Activated CD8-positive, alpha-beta memory T cell treated with anti-CD3 and anti-CD28 coated beads, Interleukin-2, amount 10 ng/mL, durations not matched to agents 7 days and 5 days (primary cell): ENCODE measurements at places on chromosomes 3 and 15.

- no peaks in the 10 kb centered on the region for H3K27me3 ChIP-seq
- no peaks in the 10 kb centered on the region for H3K36me3 ChIP-seq
- H3K4me1 ChIP-seq = no peaks in the 10 kb centered on the region
- H3K27ac ChIP-seq = no peak overlapping the region
- DNase-seq = no peak
- H3K4me3 ChIP-seq = no peak overlapping the region
These were observed 416.1 kb upstream of the LMCD1 start for GRCh38 chr3:8085498-8085897.

DNA sequence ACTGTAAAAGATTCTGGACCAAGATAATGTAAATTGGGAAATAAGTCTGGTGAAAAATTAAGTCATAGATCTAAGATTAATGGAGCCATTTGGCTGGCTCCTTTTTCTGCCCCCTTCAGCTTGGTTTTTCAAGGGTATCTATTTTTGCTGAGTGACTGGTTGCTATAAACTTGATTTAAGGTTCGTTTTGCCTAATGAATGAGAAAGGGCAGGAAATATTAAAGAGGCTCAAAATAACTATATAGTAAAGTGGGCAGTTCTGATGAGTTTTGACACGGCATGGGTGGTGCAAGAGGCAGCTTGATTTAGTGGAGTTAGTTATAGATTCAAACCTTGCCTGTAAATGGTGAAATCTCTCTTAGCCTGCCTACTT, 140.7 kb downstream of the STAC start:
- H3K4me3 ChIP-seq = no peak overlapping the region
- peaks cover 2% of the 10 kb centered on the region for H3K27me3 ChIP-seq
- H3K4me1 ChIP-seq = no peaks in the 10 kb centered on the region
- no peaks in the 10 kb centered on the region for H3K36me3 ChIP-seq

DNA sequence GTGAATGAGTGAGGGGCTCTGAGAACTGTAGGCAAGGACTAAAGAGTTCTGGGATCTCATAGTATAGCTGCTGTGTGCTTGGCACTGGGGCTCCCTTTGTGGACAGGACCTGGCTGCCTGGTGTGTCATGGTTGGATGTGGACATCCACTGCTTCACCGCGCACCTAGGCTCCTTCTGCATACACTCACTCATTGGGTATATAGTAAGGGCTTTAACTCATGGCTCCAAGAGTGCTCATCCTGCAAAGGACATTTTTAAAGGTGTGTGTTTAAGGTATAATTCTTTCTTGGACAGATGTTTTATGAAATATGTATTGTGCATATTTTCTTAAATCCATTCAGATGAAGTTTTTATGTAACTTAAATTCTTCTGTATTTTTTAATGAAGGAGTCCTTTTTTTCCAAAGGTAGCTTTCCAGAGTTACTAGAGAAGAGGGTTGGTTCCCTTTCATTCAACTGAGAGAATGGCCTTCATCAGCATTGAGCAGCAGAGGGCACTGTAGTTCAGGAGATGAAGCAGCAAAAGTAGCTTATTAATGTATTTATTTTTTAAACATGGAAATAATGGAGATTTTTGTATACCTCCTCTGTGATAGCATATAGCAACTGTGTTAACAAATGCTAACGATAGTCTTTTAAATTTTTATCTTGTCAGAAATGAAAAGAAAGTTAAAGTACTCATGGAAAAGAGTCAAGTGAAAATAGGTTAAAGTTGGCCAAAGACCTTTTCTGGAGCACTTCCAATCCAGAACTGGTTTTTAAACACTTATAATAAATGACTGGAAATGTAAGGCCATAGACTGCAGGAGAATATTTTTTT, 25.2 kb downstream of the OXNAD1 start:
- no peaks in the 10 kb centered on the region for H3K27me3 ChIP-seq
- peak overlapping the region; percentile 90 for H3K4me3 ChIP-seq
- peaks cover 70% of the 10 kb centered on the region for H3K4me1 ChIP-seq
- DNase-seq = peak; percentile 74

DNA sequence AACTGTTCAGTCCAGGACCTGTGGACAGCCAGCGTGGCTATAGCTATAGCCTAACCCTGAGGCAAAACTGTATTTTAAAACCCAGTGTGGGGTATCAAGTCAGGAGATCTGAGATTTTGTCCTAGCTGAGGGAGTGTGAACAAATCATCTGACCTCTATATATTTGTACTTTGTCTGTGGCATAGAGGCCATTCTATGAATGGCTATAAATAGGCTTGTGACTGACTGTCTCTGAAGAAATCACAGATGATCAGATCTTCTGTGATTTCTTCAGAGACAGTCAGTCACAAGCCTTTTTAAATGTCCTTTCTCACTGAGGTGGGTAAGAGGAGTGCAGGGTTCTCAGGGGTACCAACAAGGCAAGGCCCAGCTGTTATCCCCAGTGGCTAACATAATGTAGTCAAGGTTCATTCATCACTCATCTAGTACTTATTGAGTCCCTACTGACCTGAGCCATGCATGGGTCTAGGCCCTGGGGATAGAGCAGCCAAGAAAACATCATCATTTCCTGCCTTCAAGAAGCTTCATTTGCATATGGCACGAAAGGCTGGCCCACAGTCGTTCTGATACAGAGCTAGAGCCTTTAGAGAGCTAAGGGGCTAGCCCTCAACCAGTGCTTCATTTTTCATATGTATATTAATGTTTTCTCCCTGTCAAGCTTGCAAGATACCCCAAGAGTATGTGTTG, 53.3 kb downstream of the TIPARP start:
- no peaks in the 10 kb centered on the region for H3K27me3 ChIP-seq
- H3K36me3 ChIP-seq = peaks cover 10% of the 10 kb centered on the region
- no peak for DNase-seq
- H3K4me1 ChIP-seq = peaks cover 13% of the 10 kb centered on the region

DNA sequence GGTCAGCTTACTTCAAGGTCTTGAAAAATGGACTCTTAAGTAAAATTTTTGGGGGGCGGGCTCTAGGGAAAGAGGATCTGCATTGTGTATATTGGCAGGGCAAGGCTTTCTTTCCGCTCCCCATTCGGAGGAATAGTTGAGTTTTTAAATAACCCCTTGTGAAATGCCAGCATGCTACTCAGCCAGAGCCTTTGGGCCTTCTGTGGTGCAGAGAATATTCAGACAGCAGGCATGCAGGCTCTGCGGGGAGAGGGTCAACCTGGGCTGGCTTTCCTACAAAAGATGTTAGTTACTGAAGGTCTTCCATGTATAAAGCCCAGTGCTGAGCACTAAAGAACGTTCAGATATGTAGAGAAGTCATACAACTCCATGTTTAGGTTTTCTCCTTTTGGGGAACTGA, 40.6 kb downstream of the ADAMTSL3 start:
- no peaks in the 10 kb centered on the region for H3K36me3 ChIP-seq
- DNase-seq = no peak
- H3K27me3 ChIP-seq = no peaks in the 10 kb centered on the region
- H3K27ac ChIP-seq = no peak overlapping the region
- no peaks in the 10 kb centered on the region for H3K4me1 ChIP-seq

GRCh38 chr15:70133296-70133695, 35.6 kb upstream of the TLE3 start:
- no peak overlapping the region for H3K4me3 ChIP-seq
- H3K36me3 ChIP-seq = no peaks in the 10 kb centered on the region
- no peak overlapping the region for H3K27ac ChIP-seq
- no peaks in the 10 kb centered on the region for H3K4me1 ChIP-seq

DNA sequence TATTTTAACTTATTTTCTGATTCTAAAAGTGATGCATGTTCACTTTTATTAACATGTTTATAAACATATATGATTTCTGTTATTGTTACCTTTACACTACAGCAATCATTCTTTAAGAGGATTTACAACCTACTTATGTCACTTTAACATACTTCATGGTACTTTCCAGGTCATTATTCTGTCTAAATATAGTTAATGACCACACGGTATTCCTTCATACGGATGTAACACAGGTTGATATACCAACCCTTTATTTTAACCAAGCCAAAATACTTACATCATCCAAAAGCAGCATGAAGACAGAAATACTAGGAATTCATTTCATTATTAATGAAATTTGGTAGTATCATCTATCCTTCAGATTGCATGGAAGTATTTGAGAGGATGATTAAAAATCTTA, 18.6 kb downstream of the PIK3R4 start:
- no peak overlapping the region for H3K4me3 ChIP-seq
- no peak overlapping the region for H3K27ac ChIP-seq
- no peak for DNase-seq
- H3K36me3 ChIP-seq = peaks cover 10% of the 10 kb centered on the region
- peaks cover 7% of the 10 kb centered on the region for H3K4me1 ChIP-seq

DNA sequence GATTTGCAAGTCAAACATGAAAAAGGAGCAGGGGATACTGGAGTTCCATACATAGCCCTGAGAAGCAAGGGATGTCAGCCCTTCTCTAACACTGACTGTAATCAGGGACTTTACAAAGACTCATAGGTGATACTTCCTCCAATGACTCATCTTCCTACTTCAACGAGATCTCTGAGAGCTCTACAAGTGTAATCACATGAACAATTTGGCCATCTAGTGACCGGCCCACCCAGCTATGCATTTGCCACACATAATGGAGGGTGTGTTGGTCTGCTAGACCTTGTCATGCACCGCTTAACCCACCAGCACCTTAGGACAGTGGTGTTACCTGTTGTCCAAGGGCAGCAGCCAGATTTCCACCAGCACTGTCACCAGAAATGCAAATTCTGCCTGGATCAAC, 75.3 kb downstream of the NCEH1 start:
- peak overlapping the region; percentile 30 for H3K27ac ChIP-seq
- H3K27me3 ChIP-seq = no peaks in the 10 kb centered on the region
- H3K4me3 ChIP-seq = no peak overlapping the region
- DNase-seq = no peak

DNA sequence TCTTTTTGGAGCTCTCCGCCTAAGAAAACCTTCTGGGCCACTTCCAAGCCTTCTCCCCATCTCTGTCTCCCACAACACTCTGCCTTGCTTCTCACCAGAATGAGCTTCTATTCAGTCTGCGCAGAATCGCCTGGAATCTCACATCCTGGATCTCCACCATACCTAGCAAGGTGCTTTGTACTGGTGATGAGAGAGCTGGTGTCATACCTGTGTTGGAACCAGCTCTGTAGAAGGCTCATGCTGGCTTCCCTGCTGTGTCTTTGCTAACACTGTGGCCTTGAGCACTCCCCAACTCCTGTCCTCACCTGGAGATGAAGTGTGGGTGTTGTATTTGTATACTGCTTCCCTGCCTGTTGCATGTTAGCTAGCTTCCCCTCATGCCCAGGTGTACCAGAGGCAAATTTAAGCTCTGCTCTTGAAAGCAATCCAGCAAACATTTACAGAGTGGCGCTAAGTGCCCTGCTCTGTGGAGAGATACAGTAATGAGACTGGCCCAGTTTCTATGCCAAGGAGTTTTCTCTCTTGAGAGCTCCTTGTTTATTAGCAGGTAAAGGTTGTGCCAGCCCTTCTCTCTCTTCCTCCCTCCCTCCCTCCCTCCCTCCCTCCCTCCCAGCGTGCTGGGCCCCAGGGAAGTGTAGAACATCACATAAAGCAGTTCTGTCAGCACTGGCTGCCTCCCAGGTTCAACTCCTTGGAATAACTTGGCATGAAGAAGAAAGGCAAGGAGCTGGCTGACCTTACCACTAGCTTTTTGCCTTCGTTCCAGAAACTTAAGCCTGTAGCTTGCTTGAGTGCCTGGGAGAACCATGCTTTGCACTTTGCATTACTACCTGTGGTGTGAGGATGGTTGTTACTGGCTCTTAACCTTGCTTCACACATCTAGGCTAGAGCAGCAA, 54.9 kb downstream of the TRIM71 start:
- peaks cover 43% of the 10 kb centered on the region for H3K27me3 ChIP-seq
- H3K4me3 ChIP-seq = no peak overlapping the region
- no peak for DNase-seq

GRCh38 chr3:195113536-195114425, 157.2 kb downstream of the XXYLT1 start:
- H3K27ac ChIP-seq = no peak overlapping the region
- no peaks in the 10 kb centered on the region for H3K4me1 ChIP-seq
- no peak overlapping the region for H3K4me3 ChIP-seq
- H3K36me3 ChIP-seq = no peaks in the 10 kb centered on the region

DNA sequence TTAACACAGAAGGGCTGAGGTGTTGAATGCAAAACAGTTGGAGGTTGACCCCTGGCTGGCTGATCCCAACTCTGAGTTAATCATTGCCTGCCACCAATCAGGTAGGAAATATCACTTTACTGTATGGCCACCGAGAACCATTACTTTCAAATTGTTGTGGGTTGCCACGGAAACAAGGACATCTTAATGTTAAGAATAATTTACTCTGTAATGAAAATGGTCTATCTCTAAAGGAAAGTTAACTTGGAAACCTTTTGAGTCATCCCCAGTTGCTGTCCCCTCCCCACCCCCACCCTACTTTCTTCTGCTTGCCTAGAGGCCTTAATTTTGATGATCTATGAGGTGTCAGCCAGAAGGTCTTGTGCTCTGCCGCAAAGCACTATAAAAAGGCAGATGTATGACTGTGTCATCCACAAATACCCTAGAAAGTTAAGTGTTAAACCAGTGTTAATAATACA, 78.7 kb upstream of the SNRK start:
- no peak overlapping the region for H3K4me3 ChIP-seq
- H3K36me3 ChIP-seq = no peaks in the 10 kb centered on the region
- no peak overlapping the region for H3K27ac ChIP-seq
- no peak for DNase-seq

DNA sequence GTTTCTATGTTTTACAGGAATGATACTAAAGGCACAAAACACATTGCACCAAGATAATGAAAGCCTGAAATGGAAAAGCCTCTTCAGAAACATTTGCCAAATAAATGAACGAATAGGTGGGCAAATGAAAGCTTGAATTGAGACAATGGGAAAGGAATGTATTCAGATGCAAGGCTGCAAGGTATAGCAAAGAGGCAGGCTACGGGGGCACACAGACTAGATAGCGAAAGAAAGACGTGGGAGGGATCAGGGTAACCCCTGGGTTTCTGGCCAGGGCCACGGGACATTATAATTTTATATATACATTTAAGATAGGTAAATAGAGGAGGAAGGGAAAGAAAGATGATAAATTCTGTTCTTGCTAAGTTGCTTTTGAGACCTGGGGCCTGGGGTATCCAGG, 95.9 kb upstream of the NLGN1 start:
- no peaks in the 10 kb centered on the region for H3K27me3 ChIP-seq
- no peak overlapping the region for H3K27ac ChIP-seq
- H3K4me3 ChIP-seq = no peak overlapping the region
- no peaks in the 10 kb centered on the region for H3K4me1 ChIP-seq

GRCh38 chr3:38610436-38610835, 39.1 kb downstream of the SCN5A start:
- H3K27ac ChIP-seq = no peak overlapping the region
- peaks cover 1% of the 10 kb centered on the region for H3K4me1 ChIP-seq
- no peak for DNase-seq
- H3K27me3 ChIP-seq = no peaks in the 10 kb centered on the region
- H3K36me3 ChIP-seq = no peaks in the 10 kb centered on the region
